ENCODE measurements at places on chromosomes 1 and 21. TPM values are rescaled to one million over a fixed set of nuclear protein-coding genes. Genes with fewer than 3 reads are reported as not detected.

Gene GBP1
- total RNA-seq: 66.7 TPM

Gene CNKSR1
- total RNA-seq: 0.12 TPM

Gene SLC26A9
- not detected for total RNA-seq

Gene TMEM52
- total RNA-seq: 0.39 TPM

Gene TACSTD2
- total RNA-seq: not detected

Gene FBXO42
- total RNA-seq: 14.6 TPM

Gene HSD3B2
- total RNA-seq: not detected

Gene TRIM46
- total RNA-seq: 2.3 TPM

Gene PRKAA2
- total RNA-seq: 0.84 TPM

Gene KCNJ15
- total RNA-seq: 18.9 TPM

Gene DCST2
- total RNA-seq: not detected

Gene FOXD3
- 0.96 TPM for total RNA-seq

Gene DPT
- 75.6 TPM for total RNA-seq

Gene CCDC30
- 0.84 TPM for total RNA-seq

Gene LRRC3
- total RNA-seq: 1.6 TPM

Gene CFHR5
- not detected for total RNA-seq

Gene FMN2
- total RNA-seq: 19.8 TPM

Gene SPAG17
- total RNA-seq: not detected

Gene SNAPIN
- total RNA-seq: 75.2 TPM

Gene CFHR1
- not detected for total RNA-seq

Gene FCRL6
- not detected for total RNA-seq

Gene OR2T2
- not detected for total RNA-seq

Gene ACKR1
- not detected for total RNA-seq

Gene GJA5
- total RNA-seq: not detected

Gene RAP1GAP
- 0.96 TPM for total RNA-seq

Gene KRTAP20-3
- total RNA-seq: not detected

Gene IGSF3
- 41.8 TPM for total RNA-seq

Gene LCE1D
- not detected for total RNA-seq

Gene KRTAP7-1
- not detected for total RNA-seq

Gene GNAT2
- not detected for total RNA-seq

Gene HNRNPU
- total RNA-seq: 201 TPM

Gene CD244
- not detected for total RNA-seq

Gene LYPD8
- total RNA-seq: 1.4 TPM

Gene S100A7
- not detected for total RNA-seq

Gene AMIGO1
- 3.4 TPM for total RNA-seq

Gene ZNF670
- total RNA-seq: 6.0 TPM

Gene KRTAP13-2
- total RNA-seq: not detected

Gene RIPPLY3
- total RNA-seq: not detected

Gene SIM2
- total RNA-seq: 1.2 TPM
